Activated CD4-positive, alpha-beta T cell treated with anti-CD3 and anti-CD28 coated beads, Interleukin-10, Interleukin-2, amounts not matched to agents 100 ng/mL and 50 ng/mL, durations not matched to agents 16 hours and 8 hours (primary cell): ENCODE measurements at places on chromosomes 13 and 19.

GRCh38 chr13:60577761-60578160 is 180.7 kb downstream of the TDRD3 start:
- no peak for DNase-seq

DNA sequence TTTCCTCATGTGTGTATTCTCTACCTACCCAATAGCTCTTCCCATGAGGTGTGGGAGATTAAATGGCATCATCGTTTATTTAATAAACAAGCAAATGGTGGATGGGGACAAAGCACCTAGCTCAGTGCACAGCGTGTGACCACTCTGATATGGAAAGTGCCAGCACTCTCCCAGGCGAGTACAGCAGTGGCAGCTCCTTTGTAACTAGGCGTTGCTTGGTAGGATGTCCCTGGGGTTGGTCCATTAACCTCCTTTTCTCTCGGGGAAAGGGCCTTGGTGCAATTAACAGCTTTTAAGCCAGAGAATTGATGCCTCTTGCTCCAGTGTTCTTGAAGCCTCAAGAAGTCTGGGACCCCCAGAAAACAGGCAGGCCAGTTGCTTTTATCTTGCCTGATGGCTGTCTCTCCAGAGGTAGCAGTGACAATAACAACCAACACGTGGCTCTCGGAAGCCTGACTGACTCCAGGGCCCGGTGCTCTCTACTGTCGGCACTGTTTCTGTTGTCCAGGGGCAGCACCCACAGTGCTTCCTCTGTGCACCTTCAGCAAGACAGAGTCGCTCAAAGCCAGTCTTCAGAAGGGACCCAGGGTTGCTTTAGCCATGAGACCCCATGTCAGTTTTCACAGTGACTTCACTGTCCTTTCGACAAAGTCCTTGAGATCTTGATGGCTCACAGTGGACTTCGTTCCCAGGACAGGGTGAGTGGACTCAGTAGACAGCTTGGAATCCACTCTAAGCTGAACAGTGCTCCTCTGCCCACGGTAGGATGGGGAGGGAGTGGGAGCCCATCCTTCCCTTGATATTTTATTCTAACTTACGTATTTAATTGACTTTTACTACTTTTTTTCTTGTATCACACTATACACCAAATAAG is 33.9 kb upstream of the NPAS1 start:
- no peak for DNase-seq

GRCh38 chr13:112116187-112116950 is 49.4 kb downstream of the SOX1 start:
- no peak for DNase-seq

- DNase-seq: no peak
Observed at GRCh38 chr19:7676376-7676775, 514 bp upstream of the MCEMP1 start.

GRCh38 chr19:24052811-24053210 is 34.2 kb upstream of the ZNF254 start:
- DNase-seq: no peak

DNA sequence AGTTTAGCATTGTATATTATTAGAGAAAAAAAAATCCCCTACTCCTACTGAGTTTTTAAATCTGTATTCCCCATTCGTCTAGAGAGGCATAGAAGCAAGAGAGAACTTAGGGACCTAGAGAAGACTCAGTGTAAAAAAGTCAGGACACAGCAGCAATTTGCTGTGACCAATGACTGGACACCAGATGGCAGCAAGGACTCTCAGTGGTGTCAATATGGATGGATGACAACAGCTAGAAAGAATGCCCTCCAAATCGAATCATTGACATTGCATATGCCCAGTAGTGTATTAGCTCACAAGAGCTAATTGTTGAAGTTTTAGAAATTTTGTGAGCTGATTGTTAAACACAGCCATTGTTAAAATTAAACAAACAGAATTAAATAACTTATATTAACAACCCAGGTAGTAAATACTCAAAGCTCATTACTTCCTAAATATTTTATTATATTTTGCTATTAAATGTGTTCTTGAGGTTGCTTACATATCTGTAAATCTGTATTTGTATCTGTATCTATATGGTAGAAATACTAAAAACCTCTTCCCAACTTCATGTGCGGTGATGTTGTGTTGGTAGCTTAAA is 43.9 kb downstream of the SIAH3 start:
- peak; percentile 11 for DNase-seq

- peak; percentile 4 for DNase-seq
Observed at GRCh38 chr19:48006762-48007161, 12.3 kb downstream of the ELSPBP1 start.

DNA sequence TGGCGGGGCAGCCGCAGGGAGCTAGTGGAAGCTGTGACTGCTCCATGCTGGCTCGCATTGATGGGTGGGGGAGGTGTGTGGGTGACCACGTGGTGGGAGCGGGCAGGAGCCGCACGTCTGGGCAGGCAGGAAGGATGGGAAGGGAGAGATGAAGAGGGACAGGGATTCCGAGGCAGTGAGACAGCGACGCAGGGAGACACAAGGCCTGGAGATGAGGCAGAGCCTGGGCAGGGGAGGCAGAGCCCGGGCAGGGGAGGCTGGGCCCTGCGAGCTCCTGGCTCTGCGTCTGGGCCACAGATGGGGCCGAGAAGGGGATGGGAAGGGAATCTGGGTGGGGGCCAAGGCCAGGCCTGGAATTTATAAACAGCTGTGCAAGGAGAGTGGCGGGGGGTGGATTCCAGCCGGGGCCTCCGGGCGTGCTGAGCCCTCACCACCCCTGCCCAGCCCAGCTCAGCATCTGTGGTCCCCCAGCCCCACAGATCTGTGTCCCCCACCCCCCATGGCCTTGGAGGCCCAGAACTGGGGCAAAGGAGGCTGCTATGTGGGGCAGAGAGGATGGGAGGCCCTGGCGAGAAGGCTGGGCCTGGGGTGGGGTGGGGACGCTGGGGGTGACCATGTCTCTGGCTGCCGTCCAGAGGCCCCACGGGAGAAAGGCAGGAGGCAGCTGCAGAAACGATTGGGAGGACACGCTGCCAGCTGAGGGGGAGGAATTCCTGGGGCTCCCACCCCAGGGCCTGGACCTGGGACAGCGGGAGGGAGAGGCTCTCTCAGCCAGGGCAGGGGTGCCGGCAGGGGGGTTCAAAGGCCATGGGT is 6.0 kb downstream of the EHD2 start:
- DNase-seq: no peak

DNA sequence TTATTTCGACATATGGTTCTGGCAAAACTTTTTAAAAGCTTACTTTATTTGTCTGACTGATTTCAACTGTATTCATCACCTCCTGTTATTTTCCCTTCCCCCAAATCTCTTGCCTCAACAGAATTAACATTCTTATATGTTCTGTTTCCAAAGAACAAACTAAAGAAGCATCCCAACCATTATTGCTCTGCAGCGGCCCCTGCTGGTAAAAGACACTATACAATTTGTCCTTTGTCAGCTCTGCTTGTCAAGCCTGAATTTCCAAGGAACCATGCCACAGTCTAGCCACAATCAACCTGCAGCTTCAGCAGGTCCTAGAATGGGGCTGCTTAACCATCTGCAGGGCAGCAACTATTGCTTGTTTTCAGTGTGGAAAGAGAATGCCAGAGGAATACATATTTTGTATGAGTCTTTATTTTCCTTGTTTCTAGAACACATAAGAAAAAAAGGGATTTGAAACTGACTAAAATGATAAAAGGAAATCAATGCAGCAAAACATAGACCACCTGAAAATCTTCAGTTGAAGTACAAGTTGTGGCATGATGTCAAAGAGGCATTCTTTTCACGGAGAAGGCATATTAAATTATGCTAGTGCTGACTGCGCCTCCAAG is 845.3 kb downstream of the DIAPH3 start:
- peak; percentile 52 for DNase-seq

DNA sequence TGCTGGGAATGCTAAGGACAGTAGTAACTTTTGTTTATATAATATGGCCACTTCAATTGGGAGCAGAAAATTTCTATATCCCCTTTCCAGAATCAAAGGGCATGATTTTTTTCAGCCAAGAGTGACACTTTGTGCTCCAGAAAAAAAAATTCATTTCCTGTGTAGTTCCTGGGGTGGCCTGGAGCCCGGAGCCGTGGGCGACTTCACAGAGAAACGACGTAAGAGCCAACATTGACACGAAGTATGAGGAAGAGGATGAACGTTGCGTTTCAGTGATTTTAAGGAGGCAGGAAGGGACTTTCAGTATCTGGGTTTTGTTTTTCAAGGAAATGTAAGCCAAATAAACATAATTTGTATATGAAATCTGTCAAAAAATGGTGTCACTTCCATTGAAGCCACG is 187.6 kb downstream of the STK24 start:
- no peak for DNase-seq

DNA sequence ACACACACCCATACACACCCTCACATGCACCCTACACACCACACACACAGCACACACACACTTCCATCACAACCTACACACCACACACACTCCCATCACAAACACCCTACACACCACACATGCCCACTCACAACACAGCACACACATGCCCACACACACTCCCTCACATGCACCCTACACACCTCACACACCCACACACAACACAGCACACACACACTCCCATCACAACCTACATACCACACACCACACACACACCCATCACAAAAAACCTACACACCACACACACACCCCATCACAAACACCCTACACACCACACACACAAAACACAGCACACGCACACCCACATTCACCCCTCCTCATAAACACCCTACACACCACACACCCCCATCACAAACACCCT is 15.1 kb downstream of the PEPD start:
- DNase-seq: no peak

DNA sequence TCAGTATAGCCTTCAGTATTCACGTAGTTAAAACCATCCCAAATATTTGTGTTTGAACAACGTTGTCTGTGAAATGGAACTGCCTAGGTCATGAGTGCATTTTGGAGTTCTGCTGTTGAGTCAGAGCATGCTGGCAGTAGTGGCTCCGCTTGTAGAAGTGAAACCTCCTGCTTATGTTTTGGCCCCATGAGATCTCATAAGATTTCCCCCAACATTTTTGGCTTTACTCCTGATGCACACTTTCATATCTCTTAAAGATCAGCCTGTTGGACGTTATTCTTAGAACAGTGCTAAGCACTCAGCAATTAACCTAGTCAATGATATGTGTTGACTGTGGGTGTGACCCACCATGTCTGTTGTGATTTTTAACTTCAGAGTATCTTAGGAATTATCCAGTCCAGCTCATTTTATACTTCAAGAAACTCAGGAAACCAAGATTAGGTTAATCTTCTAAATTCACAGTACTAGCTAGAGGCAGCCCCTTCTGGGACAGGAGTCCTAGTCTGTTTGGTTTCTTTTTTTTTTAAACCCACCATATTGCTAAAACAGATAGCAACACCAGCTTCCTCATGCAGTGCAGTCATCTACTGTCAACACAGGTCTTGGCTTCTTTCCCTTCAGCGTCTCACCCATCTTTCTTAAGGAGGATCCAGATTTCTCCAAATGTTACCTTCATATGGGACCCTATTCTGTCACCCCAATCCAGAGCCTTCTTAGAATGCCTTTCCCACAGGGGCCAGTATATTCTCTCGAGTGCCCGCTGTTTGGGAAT is 26.2 kb downstream of the RAP2A start:
- DNase-seq: peak; percentile 6

- no peak for DNase-seq
Observed at GRCh38 chr19:11598103-11598483, 810 bp downstream of the ZNF627 start.

DNA sequence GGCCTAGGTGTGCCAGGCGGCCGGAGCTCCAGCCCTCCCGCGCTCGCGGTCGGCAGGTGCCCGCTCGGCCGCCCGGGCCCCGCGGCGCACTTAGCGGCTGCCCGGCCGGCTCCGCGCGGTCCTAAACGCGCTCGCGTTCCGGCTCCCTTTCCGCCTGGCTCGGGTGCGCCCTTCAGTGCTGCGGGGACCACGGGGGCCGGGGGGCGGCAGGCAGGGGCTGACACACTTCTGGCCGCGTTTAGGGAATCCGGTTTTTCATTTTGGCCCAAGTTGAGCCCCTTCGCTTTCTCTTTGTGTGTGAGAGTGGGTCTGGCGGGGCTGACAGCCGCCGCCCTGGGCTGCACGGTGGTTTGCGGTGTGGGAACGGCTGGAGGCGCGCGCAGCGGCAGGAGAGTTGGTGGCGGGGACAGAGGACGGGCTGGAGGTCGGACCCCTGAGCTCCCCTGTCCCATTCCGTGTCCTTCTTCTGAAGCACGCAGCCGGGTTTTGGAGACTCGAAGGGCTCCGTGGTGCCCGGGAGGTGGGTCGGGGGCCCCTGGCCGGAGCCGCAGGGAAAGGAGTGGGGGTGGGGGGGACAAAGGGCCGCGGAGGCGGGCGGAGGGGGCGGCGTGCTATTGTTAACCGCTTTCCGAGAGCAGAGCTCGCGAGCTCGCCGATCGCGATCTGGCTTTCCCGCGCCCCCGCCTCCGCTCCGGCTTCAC is 3.1 kb downstream of the FGF9 start:
- peak; percentile 23 for DNase-seq

DNA sequence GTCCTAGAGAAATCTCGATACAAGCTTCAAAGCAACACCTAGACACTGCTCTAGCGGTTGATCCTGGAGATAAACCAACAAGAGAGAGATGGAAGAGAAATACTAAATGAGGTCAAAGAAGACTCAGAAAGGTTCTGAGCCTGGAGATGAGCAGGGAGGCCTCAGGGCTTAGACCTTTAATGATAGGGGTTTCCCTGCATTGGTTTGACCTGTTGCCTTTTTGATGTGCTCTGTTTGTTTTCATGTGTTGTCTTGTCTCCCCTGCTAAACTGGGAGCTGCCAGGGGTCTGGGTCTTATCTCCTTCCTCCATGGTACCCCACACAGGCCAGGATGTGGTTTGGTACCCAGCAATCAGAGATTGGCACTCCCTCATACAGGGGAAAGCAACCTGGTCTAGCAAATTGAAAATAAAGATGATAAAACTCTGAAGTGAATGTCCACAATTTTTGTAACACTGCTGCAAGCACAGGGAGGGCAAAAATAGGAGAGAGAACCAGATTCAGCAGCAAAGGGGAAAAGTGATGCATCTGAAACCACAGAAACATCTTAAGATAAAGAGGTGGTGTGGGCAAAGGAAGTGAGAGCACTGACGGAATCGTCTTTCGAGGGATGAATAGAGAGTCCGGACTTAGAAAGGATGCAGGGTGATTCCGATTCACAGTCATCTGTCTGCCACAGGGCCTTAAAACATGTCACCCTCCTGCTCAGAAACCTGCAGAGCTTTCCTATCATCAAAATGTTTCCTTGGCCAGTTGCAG is 3.5 kb downstream of the FFAR2 start:
- DNase-seq: peak; percentile 63

DNA sequence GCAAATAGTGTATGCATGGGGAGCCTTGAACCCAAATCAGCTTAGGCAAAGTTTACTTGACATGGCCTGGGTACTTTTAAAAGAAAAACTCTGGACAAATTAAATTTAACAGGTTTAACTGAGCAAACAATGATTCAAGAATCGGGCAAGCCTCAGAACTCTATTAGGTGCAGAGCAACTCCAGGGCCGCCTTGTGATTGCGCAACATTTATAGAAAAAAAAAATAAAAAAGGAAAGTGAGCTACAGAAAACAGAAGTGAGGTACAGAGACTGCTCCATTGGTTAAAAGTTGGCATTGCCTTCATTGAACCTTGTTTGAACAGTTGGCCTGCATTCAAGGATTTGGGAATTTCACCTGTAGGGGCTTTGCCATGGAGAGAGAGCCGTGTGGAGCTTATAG is 421.0 kb upstream of the TSHZ3 start:
- no peak for DNase-seq

GRCh38 chr19:29550896-29551295 is 25.1 kb downstream of the VSTM2B start:
- no peak for DNase-seq
